ENCODE measurements at places on chromosomes 2 and 18. TPM values are rescaled to one million over a fixed set of nuclear protein-coding genes. Genes with fewer than 3 reads are reported as not detected.

The CDH2 gene
- 90.6 TPM for total RNA-seq

The DCDC2C gene
- total RNA-seq: not detected

The UGT1A7 gene
- total RNA-seq: not detected

The CRACDL gene
- total RNA-seq: 1.3 TPM

The ZNF407 gene
- 5.9 TPM for total RNA-seq

The IL37 gene
- total RNA-seq: not detected

The GPAT2 gene
- 0.06 TPM for total RNA-seq

The TEKT4 gene
- not detected for total RNA-seq

The RAPGEF4 gene
- 0.24 TPM for total RNA-seq

The CHST9 gene
- 0.06 TPM for total RNA-seq

The SCN1A gene
- total RNA-seq: not detected

The IGFBP2 gene
- 17.2 TPM for total RNA-seq

The CD8B2 gene
- not detected for total RNA-seq

The FAM124B gene
- 0.11 TPM for total RNA-seq

The RNF152 gene
- total RNA-seq: 4.2 TPM

The DUSP2 gene
- total RNA-seq: 24.4 TPM

The SERPINB7 gene
- total RNA-seq: 1.4 TPM

The TRMT61B gene
- total RNA-seq: 10.6 TPM

The MBOAT2 gene
- total RNA-seq: 37.4 TPM

The DPYSL5 gene
- 1.9 TPM for total RNA-seq

The MAPK4 gene
- total RNA-seq: 0.17 TPM

The ADAM23 gene
- total RNA-seq: 1.1 TPM

The LRP1B gene
- total RNA-seq: not detected

The DCC gene
- not detected for total RNA-seq

The CAVIN2 gene
- 0.06 TPM for total RNA-seq

The HTRA2 gene
- 41.2 TPM for total RNA-seq

The PAX3 gene
- 15.7 TPM for total RNA-seq

The M1AP gene
- total RNA-seq: not detected

The MAP2 gene
- total RNA-seq: 0.34 TPM

The AQP12B gene
- total RNA-seq: not detected

The POTEJ gene
- total RNA-seq: 0.06 TPM

The SAG gene
- not detected for total RNA-seq

The FBLN7 gene
- 0.68 TPM for total RNA-seq

The EIF4E2 gene
- total RNA-seq: 109 TPM

The ACMSD gene
- not detected for total RNA-seq

The CDKL4 gene
- 0.63 TPM for total RNA-seq

The PLB1 gene
- 0.83 TPM for total RNA-seq

The ANKRD53 gene
- total RNA-seq: not detected

The TBC1D8 gene
- total RNA-seq: 5.1 TPM

The CPO gene
- not detected for total RNA-seq

Measured in Daoy (cell line).